Osteocyte (in vitro differentiated cells): ENCODE measurements at places on chromosomes 6 and 20. TPM values are rescaled to one million over a fixed set of nuclear protein-coding genes. Genes with fewer than 3 reads are reported as not detected.

Gene LRRC1
- total RNA-seq = 7.4 and 7.6 TPM in 2 replicates

Gene FOXC1
- 106 and 108 TPM in 2 replicates for total RNA-seq

Gene CNR1
- total RNA-seq = not detected in 2 replicates

DNA sequence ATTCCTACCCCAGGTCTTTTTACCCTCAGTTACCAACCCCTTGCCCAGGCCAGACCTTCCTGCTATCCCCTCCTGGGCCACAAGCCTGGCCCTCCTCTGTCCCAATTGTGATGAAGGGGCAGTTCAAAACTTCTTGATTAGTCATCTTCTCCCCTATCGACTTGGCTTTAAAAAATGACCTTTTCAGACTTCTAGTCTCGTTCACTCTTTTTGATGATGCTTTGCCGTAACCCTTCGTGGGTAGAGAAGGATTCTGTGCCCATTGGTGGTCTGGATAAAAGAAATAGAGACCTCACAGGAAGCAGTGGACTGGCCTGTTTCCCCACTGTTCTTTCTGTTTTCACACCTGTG, 5.5 kb downstream of the VEGFA start:
- H3K36me3 ChIP-seq = peaks cover 18% of the 10 kb centered on the region
- no peak for DNase-seq
- H3K27ac ChIP-seq = no peak overlapping the region
- peaks cover 42% of the 10 kb centered on the region for H3K4me1 ChIP-seq
- no peak overlapping the region for H3K4me3 ChIP-seq
- no peaks in the 10 kb centered on the region for H3K27me3 ChIP-seq

GRCh38 chr6:34172961-34173775, 27.3 kb upstream of the GRM4 start:
- no peaks in the 10 kb centered on the region for H3K4me1 ChIP-seq
- DNase-seq = no peak
- H3K27me3 ChIP-seq = peaks cover 27% of the 10 kb centered on the region

GRCh38 chr20:48308882-48309281, 518.9 kb downstream of the PREX1 start:
- H3K27ac ChIP-seq = no peak overlapping the region
- DNase-seq = no peak
- H3K4me3 ChIP-seq = no peak overlapping the region
- H3K27me3 ChIP-seq = peaks cover 63% of the 10 kb centered on the region

GRCh38 chr6:35634316-35634715, 54.4 kb downstream of the FKBP5 start:
- H3K36me3 ChIP-seq = peaks cover 50% of the 10 kb centered on the region
- no peak overlapping the region for H3K4me3 ChIP-seq
- H3K27ac ChIP-seq = peak overlapping the region; percentile 67

DNA sequence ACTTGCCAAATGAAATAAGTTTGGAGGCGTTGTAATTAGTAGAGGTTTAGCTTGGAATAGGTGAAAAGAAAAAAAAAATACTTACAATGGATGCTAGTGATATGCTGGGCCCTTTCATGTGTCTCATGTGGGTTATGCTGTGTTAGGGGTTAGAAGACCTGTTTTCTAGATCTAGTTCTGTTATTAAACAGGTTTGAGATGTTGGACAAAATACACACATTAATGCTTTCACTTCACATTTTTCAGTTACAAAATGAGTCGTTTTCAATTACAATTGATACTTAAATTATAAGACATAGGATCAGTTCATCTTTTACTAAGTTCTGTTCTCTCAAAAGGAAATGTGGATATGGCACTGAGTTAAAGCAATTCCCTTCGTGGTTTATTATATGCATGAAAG, 509.8 kb downstream of the EPM2A start:
- no peaks in the 10 kb centered on the region for H3K4me1 ChIP-seq
- H3K27ac ChIP-seq = no peak overlapping the region
- DNase-seq = no peak
- peaks cover 4% of the 10 kb centered on the region for H3K27me3 ChIP-seq
- H3K36me3 ChIP-seq = no peaks in the 10 kb centered on the region
- no peak overlapping the region for H3K4me3 ChIP-seq

DNA sequence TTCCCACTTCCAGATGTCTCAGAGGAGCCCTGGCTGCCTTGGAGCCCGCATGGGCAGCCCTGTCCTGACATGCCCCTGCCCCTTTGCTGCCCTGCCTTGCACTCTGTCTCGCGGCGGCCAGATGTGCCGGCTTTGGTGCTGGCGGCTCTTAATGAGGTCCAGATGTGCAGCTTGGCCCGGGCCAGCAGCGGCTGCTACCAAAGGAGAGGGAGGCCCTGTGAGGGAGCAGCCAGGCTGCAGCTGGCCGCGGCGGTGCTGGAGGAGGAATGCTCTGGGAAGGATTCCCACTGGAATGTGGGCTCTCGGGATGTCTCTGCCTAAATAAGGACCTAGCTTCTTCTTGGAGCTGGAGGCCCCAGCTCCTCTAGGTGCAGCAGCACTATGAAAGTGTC, 72.4 kb downstream of the FGD2 start:
- DNase-seq = peak; percentile 95
- H3K4me3 ChIP-seq = no peak overlapping the region
- no peaks in the 10 kb centered on the region for H3K36me3 ChIP-seq
- peaks cover 27% of the 10 kb centered on the region for H3K4me1 ChIP-seq

DNA sequence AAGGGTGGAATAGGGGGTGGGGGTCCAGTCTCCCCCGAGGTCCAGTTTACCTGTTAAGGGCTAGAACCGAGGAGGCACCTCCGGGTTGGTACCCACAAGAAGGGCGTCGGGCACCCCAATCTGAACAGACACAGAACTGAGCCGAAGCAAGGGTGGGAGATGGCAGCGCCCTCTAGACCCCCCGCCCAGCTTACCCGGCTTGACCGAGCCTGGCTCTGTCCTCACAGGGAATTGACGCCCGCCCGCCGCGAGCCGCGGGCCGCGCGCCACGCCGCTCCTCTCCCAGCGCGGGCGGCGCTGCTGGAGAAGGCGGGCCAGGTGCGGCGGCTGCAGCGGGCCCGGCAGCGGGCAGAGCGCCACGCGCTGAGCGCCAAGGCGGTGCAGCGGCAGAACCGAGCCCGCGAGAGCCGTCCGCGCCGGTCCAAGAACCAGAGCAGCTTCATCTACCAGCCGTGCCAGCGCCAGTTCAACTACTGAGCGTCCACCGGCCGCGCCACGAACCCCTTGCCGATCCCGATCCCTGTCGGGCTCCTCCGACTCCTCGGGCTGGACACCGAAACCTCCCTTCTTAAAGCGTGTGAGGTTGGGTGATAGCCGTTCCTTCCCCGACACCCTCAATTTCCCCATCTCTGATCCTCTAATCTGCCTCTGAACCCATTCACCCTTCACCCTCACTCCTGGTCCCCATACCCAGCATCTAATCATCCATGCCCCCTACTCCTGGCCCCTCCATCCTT, 5.9 kb downstream of the TP53INP2 start:
- H3K36me3 ChIP-seq = peaks cover 7% of the 10 kb centered on the region
- peak overlapping the region; percentile 86 for H3K27ac ChIP-seq
- H3K4me3 ChIP-seq = peak overlapping the region; percentile 82
- no peaks in the 10 kb centered on the region for H3K27me3 ChIP-seq

DNA sequence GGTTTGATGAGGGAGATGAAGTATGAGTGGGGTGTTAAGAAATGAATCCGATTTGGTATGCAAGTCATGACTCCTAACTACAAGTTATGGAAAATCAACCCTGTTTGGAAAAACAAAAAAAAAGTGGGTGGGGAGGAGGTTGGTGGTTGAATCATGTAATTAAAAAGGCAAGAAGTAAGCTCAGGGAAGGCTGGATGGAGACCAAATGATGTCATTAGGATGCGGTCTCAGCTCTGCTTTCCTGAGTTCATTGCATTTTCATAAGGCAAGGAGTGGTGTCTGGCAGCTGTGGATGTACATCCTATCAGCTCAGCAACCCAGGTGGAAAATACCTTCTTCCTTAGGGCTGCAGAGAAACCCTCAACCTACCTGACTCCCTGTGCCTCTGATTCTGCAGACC, 60.4 kb upstream of the AKAP12 start:
- H3K36me3 ChIP-seq = no peaks in the 10 kb centered on the region
- H3K4me1 ChIP-seq = no peaks in the 10 kb centered on the region
- no peak overlapping the region for H3K4me3 ChIP-seq
- no peaks in the 10 kb centered on the region for H3K27me3 ChIP-seq
- DNase-seq = no peak
